GM12864 (cell line): ENCODE measurements at places on chromosomes 13 and 19.

DNA sequence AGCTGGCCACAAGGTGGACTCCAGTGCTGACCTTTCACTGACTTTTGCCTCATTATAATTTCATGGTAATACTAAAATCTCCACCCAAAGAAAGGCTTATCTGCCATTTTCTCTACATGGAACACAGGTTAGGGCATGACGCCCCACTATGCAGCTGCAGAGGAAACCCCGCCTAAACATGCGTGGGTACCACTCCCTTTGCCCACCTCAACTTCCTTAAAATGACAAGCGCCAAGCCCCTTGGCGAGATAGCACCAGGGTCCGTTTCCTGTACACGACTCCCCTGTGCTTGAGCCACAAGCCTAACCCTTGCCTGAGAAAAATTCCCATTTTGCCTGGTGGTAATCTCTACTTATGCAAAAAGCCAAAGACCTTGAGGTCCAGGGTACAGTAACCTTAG is 36.0 kb upstream of the PABPC3 start:
- DNase-seq = no peak

- no peak for DNase-seq
Observed at GRCh38 chr13:31101472-31102170, 60.1 kb downstream of the HSPH1 start.

DNA sequence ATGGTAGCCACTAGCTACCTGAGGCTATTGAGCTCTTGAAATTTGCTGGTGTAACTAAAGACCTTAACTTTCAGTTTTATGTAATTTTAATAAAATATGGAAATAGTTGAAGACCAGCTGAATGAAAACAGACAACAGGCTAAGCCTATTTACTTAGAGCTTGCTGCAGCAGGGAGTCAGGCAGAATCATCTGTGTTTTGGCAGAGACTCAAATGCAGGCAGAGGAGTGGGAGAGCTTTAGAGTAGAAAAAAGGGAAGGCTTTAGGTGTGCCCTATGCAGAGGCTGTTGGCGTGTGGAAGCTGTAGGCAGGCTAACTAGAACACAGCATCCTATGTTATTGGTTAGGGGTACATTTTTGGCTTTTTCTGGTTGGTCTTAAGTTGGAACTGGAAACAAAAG is 304.9 kb upstream of the NBEA start:
- no peak for DNase-seq

DNA sequence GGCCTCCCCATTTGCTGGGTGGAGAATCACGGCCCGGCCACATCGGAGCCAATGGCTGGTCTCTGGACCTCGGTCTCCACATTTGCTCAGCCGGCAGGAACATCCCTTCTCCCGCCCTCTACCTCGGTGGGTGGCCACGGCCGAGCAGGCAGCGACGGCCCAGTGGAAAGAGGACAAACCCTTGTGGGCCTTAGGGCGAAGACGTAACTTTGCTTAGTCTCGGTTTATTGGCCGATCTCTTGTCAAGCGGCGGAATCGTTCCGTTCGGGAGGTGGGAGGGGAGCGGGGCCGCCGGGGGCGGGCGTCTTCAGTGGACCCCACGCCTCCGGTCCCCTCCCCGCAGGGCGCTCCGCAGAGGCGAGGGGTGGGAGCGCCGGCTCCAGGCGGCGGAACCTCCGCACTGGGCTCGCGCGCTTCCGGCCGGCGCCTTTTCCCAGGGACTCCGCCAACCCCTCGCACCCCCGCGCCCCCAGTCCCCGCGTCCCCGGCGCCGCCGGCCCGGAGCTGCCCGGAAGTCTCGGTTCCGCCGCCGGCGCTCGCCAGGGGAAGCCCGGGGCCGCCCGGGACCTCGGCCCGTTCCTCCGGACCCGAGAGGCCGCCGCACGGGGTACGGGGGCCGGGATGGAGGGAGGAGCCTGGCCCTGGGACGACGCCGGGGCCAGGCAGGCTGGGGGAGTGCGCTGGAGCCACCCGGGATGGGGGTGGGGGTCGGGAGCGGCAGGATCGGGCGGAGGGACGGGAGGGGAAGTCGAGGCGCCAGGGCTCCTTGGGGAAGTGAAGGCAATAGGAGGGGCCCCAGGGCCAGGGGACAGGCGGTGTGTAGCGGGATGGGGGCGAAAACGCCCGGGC is at the start of gene ZNF580:
Gene ZNF580, plus strand, starts transcription at position 426 of the 849 bp plus-strand sequence. CDS start 1,507 bp downstream, outside the sequence.
- DNase-seq = no peak

DNA sequence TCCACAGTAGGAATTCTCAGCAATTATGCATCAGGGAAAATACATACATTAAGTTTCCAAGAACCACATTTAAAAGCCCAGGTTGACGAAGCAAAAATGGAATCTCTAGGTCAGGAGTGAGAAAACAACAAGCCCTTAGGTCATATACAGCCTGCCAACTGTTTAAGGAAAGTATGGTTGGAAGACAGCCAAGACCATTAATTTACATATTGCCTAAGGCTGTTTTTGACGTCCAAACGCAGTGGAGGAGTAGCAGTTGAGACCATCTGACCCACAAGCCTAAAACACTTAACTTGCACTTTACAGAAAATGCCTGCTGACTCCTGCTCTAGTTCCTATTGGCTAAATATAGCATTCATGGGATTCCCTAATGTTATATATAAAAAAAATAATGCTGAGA is 299.0 kb downstream of the ITGBL1 start:
- DNase-seq = no peak
